HCT116 (cell line): ENCODE measurements at places on chromosomes 6 and 20.

GRCh38 chr20:9999645-10000044, 35.1 kb upstream of the ANKEF1 start:
- DNase-seq: no peak

DNA sequence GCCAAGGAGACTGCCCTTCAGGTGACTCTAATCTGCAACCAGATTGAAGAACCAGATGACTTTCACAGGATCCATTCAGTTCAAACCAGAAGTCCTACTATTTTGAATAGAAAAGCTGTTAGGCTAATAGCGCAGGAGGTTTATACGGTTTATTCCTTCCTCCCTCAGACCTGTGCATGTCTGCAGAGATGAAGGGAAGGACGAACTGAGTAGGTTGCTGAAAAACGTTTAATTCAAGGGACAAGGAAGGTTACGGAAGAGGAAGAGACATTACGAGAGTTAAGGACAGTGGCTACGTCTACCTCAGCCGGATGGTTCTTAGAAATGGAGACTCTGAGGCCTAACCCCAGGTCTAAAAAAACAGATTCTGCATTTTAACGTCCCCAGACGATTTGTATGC, 978 bp downstream of the AURKA start:
- DNase-seq: no peak

- no peak for DNase-seq
Measured at GRCh38 chr20:60424267-60424902, 466.2 kb downstream of the CDH26 start.

DNA sequence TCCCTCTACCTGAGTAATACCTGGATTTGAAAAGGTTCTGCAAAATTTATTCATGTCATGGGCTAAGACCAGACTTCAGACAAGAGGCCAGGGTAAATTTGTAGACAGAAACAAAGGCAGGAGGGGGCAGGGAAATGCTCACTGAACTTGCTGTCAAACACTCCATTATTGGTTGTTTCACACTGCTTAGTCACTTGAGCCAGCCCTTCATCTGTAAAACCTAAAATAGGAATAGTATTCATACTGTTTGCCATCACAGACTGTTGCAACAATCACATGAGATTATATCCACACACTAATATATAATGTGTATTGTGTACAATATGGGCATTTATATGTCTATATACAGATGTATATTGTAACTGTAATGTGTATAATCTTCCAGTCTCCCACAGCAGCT, 6.5 kb upstream of the TINAG start:
- DNase-seq: no peak

GRCh38 chr20:45163083-45163803, 11.5 kb upstream of the PI3 start:
- no peak for DNase-seq

DNA sequence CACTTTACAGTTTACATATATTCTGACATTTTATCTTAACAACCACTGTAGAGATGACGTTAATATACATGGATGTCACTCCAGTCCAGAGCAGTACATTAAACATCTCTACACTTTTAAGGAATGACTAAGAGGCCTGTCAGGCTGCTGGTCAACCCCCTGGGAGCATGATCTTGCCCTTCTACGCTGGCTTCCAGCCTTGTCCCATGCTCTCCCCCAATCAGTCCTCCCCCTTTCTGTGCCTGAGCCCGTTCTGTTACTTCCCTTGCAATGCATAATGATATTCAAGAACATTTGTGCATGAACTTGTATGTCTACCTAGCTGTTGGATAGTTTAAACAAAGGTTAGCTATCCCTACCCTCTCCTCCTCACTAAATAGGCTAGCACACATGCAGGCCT, 40.5 kb upstream of the PLCB4 start:
- no peak for DNase-seq

GRCh38 chr20:2688041-2688591, 4.5 kb upstream of the EBF4 start:
- DNase-seq: peak; percentile 15
